Skeletal muscle cell (primary cell): ENCODE measurements at places on chromosomes 4 and X.

- DNase-seq: no peak
Measured at GRCh38 chr4:157722146-157722545, 450.7 kb downstream of the GASK1B start.

GRCh38 chr4:128711361-128711760, 98.1 kb upstream of the JADE1 start:
- no peak for DNase-seq

- DNase-seq: no peak
Measured at GRCh38 chr4:177057186-177057585, 252.5 kb upstream of the NEIL3 start.

DNA sequence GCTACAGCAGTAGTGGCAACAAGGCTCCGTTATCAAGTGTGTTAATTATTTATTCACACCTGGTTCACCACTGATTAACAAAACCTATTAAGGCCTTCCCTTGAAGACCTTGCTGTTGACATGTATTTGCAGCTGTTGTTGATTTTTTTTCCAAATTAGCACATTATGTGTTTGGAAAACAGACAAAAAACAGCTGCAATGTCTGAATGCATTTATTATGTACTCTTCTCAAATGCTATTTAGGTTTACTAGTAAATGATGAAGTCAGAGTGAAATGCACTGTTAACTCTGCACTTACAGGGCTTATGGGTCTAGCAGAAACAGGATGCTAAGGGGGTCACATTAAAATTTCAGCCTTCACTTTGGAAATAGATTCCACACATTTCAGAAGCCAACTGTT, 99.5 kb upstream of the PCDH7 start:
- DNase-seq: no peak

GRCh38 chr4:100694467-100694866, 176.6 kb upstream of the EMCN start:
- no peak for DNase-seq

DNA sequence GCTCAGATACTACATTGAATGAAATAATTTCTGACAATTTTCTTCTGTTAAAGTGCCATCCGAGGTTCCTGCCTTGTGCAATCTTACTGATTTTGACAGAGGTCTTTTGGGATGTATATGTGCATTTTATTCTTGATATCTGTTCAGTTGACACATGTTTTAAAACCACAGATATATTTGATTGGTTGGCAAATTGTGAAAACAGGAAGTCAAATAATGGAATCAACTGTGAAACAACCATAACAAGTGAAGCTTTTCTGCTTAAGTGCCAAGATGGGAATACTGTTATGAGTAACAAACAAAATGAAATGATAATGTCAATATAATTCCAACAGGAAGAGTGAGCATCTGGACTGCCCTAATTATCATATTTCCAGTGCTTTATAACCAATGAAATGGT, 84.9 kb upstream of the TET2 start:
- no peak for DNase-seq

GRCh38 chr4:153502584-153502983, 36.4 kb downstream of the TMEM131L start:
- DNase-seq: no peak

DNA sequence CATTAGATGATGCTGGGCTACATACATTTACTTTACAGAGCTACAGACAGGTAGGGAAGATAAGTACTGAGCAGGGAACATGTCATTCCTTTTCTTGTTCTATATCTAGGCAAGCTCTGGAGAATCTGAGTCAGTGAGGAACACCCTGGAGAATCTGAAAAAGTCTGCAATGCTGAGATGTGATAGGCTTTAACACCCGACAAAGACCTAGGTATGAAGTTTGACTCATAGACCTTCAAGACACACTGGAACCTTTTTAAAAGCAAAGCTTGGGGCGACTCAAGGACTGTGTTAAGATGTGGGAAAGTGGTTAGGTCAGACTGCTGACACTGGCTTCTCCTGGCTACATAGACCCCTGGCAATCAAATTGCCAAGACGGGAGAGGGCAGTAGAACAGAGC, 42.8 kb downstream of the OSTC start:
- no peak for DNase-seq

GRCh38 chr4:94253036-94253435, 45.4 kb downstream of the SMARCAD1 start:
- no peak for DNase-seq

GRCh38 chr4:70992391-70992881, 1.0 kb upstream of the DCK start:
- DNase-seq: no peak

GRCh38 chr4:35365186-35365585, 879.1 kb downstream of the ARAP2 start:
- DNase-seq: no peak

GRCh38 chr4:147735413-147736301, 3.8 kb downstream of the ARHGAP10 start:
- DNase-seq: no peak

DNA sequence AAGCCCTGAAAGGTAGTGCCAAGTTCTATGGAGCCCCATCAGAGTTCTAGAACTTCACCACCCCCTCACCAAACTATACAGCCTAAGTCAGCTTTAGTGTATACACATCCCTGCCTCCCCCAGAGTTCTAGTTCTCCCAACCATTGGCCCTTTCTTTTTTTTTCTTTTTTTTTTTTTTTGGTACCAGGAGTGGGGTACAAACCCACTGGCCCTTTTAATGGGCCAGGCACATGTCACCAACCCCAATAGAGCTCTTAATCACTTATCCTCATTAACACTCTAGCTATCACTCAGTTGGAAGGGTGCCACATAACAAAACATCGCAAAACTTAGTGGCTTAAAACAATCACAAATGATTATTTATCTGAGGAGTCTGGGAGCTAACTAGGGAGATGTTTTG, 588.6 kb downstream of the BCOR start:
- no peak for DNase-seq
